ENCODE measurements at places on chromosomes 12 and 14.
A peak's percentile ranks its signal among the peaks of the same experiment; 100 is the strongest.

GRCh38 chr12:21815306-21816062 lies 41.0 kb upstream of the KCNJ8 start:
- no peak for DNase-seq

DNA sequence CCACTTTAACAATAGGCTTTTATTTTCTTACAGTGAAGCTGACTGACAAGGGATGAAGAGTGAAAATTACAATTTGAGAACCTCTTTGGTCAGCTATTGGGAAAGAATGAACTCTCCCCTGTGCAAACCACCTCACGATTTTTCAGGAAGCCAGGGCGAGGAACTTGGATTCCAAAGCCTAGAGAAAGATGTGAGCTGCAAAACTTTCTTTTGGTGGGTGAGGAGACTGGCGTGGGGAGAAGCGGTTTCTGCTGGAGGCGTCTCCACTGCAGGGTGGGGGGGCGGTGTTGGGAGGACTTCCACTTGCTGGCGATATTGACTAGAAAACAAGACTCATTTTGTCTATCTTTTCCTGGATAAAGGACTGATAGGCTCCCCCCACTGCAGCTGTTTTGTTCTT lies 59.3 kb upstream of the VRK1 start:
- no peak for DNase-seq

DNA sequence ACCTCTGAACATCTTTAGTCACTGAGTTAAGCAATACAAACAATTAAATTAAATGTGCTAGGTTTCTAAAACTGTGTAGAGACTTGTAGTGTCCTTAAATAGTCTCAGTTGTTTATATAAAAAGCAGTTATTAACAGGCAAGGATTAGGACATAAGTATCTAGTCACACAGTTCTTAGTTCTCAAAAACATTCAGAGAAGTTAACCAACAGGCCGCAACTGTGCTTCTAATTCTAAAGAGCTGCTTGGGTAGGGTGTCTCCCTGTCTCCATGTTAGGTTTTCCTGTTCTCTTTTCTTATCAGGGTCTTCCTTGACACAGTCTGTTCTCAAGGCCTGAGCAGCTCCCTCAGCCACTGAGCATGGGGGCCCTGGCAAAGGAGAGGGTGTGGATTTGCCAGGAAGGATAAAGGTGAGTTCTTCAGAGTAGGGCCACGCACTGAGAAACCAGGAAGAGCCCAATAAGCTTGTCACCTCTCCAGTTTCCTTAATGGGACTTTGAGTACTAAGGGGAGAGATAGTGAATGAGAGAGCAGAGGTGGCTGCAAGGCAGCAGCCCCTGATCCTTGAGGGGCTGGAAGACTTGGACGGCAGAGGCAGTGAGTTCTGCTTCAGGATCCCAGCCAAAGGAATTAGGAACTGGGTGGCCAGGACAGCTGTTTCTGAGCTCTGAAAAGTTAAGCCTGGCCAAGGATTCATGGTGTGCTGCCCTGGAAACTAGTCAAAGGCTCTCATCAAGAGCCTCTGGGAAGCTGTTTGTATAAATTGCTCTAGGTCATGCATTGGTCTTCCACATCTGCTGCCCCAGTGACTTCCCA lies 177.3 kb downstream of the MYRFL start:
- no peak for DNase-seq

DNA sequence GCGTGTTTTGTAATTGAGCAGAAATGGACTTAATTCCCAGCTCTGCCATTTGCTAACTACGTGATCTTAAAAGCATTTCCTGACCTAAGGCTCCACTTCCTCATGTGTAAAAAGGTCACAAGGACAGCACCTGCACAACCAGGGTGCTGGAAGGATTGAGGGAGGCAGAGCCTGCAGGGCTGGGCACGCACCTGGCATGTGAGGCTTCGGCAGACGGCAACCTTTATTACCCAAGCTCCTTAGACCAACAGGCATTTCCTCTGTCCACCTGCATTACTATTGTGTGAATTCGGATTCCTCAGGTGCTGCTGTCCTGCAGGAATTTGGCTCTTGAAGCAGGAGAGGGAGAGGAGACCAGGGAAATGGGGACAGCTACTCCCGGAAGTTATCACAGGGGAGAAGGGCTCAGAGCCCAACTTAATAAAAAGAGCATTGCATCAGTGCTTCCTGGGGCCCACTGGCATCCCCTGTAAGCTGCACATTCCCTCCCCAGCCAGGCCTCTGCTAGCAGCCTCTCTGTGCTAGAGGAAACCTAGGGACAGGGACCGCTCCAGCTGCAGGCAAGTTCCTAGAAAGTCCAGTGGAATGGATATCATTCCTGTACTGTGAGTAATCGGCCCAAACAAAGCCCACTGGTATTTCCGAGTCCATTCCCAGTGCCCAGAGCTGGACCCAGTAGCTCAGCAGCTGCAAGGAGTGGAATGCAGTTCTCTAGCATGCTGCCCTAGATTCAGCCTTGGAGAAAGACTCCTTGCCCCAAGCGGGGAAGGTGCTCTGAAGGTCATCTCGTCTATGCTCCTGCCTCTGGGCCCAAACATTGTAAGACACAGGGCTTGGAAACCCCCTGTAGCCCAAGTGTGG lies 157.1 kb upstream of the CCND2 start:
- DNase-seq = peak; percentile 91

DNA sequence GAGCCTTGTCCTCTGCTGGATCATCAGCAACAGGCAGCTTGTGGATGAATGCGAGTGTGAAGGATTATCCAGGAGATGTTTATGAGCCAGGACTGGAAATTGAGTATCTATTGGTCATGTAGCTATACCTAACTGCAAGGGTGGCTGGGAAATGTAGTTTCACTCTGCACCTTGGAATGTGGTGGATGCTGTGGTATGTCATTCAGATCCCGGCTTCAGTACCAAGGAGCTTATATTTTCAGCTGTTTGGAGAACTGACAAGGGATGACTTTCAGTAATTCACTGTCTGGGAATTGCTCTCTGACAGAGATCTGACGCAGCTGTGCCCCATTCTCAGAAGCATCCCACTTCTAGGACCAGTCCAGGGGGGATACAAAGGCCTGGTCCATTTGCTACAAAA lies 792.3 kb upstream of the NOVA1 start:
- DNase-seq = no peak

GRCh38 chr14:105144666-105145380 lies 23.8 kb downstream of the JAG2 start:
- no peak for DNase-seq

DNA sequence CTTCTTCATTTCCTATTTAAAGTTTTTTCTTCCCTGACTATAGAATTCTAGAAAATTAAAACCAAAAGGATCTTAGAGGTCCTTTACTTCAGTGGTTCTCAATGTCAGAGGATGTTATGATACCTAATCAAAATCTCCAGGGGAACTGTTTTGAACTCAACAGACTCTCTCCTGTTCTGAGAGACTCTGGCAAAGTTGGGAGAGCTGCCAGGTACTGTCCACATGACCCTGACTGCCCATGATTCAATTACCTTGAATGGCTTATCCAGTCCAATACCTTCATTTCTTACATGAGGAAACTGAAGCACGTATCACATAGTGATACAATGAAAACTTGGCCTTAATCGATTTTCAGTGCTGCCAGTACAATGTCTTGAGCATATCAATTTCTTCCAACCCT lies 16.6 kb downstream of the ALKBH1 start:
- no peak for DNase-seq

GRCh38 chr14:99194136-99194535 lies 77.9 kb downstream of the BCL11B start:
- DNase-seq = no peak

GRCh38 chr12:93002293-93003054 lies 73.4 kb upstream of the EEA1 start:
- DNase-seq = no peak

DNA sequence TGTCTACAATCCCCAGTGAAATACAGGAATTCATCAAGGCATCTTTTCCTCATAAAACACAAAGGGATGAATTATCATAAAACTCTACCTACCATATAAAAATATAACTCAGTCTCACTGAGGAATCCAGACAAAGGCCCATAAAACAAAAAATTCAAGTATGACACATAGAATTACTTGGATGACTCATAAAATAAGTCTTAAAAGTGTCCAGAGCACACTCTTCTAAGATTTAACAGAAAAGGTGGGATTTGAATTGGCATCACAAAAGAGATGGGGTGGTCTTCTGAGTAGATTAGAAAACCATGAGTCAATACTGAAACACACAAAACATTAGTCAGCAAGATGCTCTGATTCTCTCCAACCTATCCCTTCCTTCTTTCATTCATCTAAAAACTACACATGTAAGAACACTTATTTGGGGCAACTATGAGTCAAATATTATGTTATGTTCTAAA lies 202.7 kb upstream of the GARIN6 start:
- DNase-seq = no peak

DNA sequence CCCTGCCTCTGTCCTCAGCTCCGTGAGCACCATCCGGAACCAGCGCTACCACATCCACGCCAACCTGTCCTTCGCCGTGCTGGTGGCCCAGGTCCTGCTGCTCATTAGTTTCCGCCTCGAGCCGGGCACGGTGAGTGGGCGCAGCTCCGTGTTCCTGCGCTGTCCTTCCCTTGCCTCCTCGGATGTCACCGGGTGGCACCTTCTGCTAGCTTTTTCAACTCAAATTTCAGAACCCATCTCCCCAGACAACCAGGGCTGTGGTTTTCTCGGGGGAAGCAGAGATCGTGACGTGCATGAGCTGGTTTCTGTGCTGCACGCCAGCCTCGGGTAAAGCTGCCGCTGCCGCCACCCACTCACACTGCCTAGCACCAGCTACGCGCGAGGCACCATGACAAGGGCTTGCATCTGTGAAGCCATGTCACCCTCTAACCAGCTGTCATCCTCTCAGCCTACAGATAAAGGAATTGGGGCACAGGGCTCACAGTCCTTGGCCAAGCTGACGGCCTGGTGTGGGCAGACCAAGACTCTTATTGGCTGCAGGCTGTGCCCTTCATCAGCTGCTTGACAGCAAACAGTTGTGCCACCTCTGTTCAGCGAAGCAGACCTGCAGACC lies 152.1 kb downstream of the ADGRD1 start:
- no peak for DNase-seq

DNA sequence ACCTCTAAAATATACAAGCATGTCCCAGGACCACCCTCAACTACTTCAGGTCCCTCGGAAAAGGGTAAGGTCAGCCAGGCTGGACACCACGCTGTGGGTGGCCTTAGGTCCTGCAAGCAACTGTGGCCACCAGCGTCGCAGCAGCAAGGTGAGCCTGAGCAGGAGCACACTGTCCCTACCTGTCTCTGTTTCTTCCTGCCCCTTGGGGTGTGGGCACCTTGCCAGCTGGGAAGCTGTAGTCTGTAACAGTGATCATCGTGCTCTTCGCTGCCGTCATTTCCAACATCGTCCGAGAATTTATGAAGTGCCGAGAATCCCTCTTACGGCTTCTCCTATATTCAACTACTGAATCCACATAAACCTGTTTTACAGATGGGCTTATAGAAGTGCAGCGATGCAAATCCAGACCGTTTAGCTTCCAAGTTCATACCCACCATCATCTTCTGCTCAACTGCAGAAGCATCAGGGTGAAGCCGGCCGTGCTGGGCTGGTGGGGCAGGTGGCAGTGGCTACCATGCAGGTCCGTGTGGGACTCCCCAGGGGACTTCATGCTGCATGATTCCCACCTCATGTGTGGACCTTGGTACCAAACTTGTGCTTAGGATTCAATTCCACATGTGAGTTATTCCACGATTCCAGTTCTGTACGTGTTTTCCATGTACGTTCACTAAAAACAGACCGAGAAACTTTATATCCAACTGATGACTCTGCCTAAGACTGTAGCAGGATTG lies 361.3 kb upstream of the SFSWAP start:
- no peak for DNase-seq

DNA sequence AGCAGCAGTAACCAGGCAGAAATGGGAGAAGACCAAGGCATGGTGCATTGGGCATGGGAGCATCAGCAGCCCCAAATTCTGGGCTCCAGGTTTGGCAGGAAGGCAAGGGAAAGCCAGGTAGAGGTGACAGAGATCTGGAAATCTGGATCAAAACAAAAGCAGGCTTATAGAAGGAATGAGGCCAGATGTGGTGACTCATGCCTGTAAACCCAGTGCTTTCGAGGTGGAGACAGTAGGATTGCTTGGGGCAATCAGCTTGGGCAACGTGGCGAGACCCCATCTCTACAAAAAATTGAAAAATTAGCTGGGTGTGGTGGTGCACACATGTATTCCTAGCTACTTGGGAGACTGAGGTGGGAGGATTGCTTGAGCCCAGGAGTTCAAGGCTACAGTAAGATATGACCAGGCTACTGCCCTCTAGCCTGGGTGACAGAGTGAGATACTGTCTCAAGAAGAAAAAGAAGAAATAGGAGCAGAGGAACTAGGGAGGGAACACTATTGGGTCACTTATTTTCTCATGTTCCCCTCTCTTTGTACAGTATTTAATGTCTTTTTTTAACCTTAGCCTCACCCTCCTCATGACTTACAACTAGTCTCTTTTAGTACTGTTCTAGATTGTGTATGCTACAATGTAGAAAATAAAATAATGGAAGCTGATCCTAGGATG lies 25.1 kb downstream of the SLC4A8 start:
- no peak for DNase-seq

DNA sequence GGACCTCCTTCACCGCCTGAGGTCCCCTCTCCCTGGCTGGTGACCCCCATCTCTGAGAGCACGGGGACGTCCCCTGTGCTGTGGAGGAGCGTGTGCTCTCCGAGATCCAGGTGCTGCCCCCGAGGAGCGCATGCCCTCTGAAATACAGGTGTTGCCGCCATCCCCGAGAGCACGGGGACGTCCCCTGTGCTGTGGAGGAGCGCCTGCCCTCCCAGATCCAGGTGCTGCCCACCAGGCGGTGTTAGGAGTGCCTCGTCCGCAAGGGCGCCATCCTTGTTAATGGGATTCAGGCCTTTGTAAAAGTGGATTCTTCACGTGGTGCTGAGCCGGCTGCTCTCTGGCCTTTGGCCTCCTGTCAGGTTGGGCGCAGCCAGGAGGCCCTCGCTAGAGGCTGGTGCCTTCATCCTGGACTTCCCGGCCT lies 10.1 kb downstream of the NOC4L start:
- no peak for DNase-seq

GRCh38 chr12:10291030-10291429 lies 16.6 kb upstream of the KLRD1 start:
- DNase-seq = no peak

GRCh38 chr12:51341251-51342007 lies 5.0 kb downstream of the CELA1 start:
- DNase-seq = peak; percentile 73

DNA sequence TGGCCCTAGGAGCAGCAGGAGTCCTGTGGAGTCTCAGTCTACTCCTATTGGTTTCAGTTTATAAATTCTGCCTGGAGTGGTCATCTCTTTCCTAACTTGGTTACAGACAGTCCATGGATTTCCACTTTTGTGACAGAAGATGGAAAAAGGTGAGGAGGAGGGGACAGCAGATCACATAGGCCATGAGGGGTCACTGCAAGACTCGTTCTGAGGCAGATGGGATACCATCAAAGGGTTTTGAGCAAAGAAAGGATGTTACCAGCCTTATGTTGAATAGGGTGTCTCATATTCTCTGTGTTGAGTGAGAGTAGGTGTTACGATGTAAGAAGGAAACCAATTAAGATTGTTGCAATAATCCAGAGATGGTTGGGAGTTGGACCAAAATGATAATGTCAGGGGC lies 15.3 kb downstream of the PDE3A start:
- DNase-seq = no peak

Data from SW 1271 (cell line).